Tongue (tissue), 3 donors: ENCODE measurements at places on chromosomes 6 and 20. TPM values are rescaled to one million over a fixed set of nuclear protein-coding genes. Genes with fewer than 3 reads are reported as not detected.

- no peak for DNase-seq
Measured at GRCh38 chr20:11094196-11094595, 420.4 kb upstream of the JAG1 start.

The FRS3 gene
- total RNA-seq: 2.4 TPM

DNA sequence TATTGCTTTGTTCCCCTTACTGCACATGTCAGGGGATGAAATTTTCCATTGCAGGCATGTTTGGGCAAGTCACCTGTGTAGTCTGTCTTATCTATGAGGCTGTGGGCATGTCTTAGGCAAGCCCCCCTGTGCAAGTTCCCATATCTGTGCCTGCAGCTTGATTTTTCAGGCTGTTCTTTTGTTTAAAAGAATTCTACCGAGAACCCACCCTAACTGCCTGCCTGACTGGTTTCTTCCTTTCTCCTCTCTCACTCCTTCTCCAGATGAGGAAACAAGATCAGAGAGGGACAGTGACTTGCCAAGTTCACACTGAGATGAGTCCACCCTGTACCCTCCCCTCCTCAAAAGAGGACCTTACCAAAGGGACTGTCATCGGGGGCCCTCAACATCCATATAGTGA, 11.0 kb downstream of the TREML2 start:
- no peak for DNase-seq

- DNase-seq: no peak
Measured at GRCh38 chr6:98339506-98339905, 494.9 kb upstream of the POU3F2 start.

GRCh38 chr6:14353281-14353680, 235.7 kb downstream of the CD83 start:
- DNase-seq: no peak

DNA sequence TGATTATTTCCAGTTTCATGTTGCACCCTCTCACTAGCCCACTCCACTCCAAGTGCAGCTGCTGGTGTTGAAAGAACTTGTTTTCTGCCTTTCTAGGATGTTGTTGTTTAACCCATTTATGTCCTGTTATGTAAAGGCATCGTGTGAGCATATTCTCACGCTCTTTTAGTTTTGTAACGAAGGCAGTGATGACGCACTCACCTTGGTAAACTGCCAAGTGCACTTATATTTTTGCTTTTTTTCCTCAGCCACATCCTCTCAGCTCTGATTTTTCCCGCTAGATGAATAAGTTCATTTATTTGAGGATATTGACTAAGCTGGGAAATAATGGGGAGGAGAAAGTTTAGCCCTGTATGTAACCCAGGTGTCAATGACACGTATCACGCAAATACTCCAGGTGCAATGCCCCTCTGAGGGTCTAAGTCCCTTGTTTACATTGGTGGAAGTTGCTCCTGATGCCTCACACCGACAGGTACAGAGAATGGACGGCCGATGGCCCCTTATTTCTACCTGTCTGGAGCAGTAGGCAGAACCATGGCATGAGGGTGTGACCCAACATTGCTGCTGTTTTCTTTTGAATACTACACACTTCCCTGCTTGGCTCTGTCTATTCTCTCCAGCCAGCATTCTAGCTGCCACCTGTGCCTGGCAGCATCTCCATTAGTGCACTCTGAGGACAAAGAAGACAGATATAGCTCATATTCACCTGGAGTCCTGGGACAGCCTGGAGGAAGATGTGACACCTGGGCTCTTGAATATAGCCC, 132.7 kb upstream of the SLC24A3 start:
- DNase-seq: peak; percentile 34

- DNase-seq: no peak
Measured at GRCh38 chr20:58976061-58976730, 4.9 kb upstream of the NELFCD start.

GRCh38 chr6:106556368-106556960, 72.8 kb downstream of the RTN4IP1 start:
- no peak for DNase-seq

DNA sequence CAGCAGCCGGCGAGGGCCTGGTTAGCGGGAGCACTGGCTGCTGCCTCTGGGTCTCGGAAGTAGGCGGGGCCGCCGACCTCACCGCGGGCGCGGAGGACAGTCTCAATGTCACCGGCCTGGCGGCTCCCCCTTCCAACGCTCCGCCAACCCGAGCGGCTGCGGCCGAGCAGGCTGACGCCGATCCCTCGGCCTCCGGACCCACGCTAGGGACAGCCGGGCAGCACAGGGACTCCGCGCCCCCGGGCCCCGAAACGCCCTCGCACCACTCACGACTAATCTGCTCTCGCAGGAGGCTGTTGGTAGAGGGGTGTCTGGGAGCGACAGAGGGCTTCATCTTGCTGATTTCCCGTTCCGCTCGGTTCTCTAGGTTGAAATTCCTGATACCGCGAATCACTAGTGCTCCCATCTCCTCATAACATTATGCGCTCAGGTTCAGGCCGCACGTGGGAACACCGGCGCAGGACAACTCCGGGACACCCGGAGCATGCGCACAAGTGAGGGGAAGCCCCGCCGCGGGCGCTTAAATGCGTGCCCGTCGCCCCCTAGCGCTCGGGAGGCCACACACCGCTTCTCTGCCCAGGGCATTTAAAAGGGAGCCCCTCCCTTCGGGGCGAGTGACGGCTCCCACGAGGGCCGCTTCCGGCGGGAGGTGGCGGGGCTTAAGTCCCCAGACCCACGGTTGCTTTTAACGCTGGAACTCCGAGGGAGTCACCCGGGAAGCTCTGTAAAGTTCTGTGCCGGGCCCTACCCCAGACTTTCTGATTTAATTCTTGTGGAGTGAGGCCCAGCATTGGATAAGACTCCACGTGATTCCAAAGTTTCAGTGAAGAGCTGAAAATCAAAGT, at the start of gene NDUFAF4:
TSS of gene NDUFAF4 (minus strand) at position 496 of the 845 bp plus-strand sequence. CDS start at position 406, 90 bp downstream.
- peak; percentile 99 for DNase-seq

- no peak for DNase-seq
Measured at GRCh38 chr20:24646321-24646720, 176.9 kb downstream of the SYNDIG1 start.

The HAO1 gene
- not detected for total RNA-seq

The CST2 gene
- not detected for total RNA-seq

The SPATA25 gene
- total RNA-seq: 6.4 TPM

DNA sequence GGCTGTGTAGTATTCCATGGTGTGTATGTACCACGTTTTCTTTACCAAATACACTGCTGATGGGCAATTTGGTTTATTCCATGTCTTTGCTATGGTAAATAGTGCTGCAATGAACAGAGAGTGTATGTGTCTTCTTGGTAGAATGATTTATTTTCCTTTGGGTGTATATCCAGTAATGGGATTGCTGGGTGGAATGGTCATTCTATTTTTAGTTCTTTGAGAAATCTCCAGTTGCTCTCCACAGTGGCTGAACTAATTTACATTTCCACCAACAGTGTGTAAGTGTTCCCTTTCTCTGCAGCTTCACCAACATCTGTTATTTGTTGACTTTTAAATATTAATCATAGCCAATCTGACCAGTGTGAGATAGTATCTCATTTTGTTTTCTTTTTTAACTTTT, 13.9 kb downstream of the CST9L start:
- no peak for DNase-seq

GRCh38 chr6:372336-372911, 19.1 kb upstream of the IRF4 start:
- DNase-seq: no peak

The HINT3 gene
- total RNA-seq: 55.6 TPM

The RBBP8NL gene
- total RNA-seq: 1.0 TPM
